Esophagus squamous epithelium (tissue), 5 donors: ENCODE measurements at places on chromosomes 5 and 9.

GRCh38 chr5:134111741-134112647 is 2.5 kb upstream of the TCF7 start:
- H3K36me3 ChIP-seq, result no peaks in the 10 kb centered on the region
- no peak overlapping the region for H3K27ac ChIP-seq
- no peak for DNase-seq

GRCh38 chr5:133277744-133278143 is 225.9 kb downstream of the HSPA4 start:
- H3K4me1 ChIP-seq, result no peaks in the 10 kb centered on the region
- H3K36me3 ChIP-seq, result no peaks in the 10 kb centered on the region
- no peak overlapping the region for H3K4me3 ChIP-seq
- DNase-seq, result no peak

DNA sequence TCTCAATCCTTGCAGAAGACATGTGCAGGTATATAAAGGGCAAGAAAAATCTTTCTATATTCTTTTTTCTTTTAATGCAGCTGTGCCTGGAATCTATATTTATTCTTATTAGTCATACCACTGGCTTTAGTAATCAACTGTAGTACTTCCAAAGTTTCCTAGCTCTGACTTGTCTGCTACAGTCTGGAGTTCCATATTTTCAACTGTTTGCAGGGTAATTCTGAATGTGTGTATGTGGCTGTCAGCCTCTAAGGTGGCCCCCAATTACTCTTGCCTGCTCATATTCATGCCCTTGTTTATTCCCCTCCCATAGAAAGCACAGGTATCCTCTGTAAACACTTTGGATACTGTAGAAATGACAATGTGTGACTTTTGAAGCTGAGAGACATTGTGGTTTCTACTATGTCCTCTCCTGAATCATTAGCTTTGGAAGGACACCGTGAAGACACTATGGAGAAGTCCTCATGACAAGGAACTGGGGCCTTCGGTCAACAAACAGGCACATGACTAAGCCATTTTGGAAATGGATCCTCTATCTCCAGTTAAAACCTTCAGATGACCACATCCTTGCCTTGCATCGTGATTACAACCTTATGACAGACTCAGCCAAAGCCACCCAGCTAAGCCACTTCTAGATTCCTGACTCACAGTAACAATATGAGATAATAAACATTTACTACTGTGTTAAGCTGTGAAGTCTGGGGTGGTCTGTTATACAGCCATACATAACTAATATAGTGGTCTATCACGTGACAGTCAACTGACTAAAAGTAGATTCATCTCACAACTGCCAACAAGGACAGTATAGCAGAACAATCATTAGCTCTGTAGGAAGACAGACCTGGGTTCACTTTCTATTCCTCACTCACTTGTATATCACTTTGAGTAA is 49.5 kb upstream of the SUSD1 start:
- H3K4me1 ChIP-seq, result peaks cover 21% of the 10 kb centered on the region
- H3K36me3 ChIP-seq, result peaks cover 3% of the 10 kb centered on the region
- no peak for DNase-seq
- H3K4me3 ChIP-seq, result no peak overlapping the region
- H3K27me3 ChIP-seq, result no peaks in the 10 kb centered on the region

GRCh38 chr5:74866596-74867162 is 492 bp upstream of the FAM169A start:
- no peaks in the 10 kb centered on the region for H3K27me3 ChIP-seq

DNA sequence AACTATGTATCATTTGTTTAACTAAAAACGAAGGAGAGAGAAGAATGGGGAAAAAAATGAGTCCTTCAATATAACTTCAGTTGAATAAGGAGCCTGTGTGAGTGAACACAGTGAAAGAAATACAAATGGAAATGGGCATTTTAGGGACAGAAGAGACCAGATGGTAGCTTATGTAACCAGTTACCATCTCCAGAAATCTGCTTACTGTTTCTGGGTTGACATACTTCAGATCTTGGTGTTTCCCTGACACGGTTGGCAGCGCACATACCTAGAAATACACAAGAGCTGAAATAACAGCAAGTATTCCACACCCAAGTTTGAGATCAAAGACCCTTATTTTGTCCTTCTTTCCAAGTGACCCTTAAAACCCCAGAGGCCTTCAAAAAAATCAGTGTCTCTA is 14.9 kb upstream of the GFRA3 start:
- DNase-seq, result no peak
- no peaks in the 10 kb centered on the region for H3K27me3 ChIP-seq

GRCh38 chr5:110115503-110115902 is 425.8 kb downstream of the MAN2A1 start:
- H3K4me3 ChIP-seq, result no peak overlapping the region
- H3K36me3 ChIP-seq, result no peaks in the 10 kb centered on the region

- no peaks in the 10 kb centered on the region for H3K36me3 ChIP-seq
- H3K4me1 ChIP-seq, result no peaks in the 10 kb centered on the region
- DNase-seq, result no peak
- no peaks in the 10 kb centered on the region for H3K27me3 ChIP-seq
- no peak overlapping the region for H3K27ac ChIP-seq
Observed at GRCh38 chr5:39892708-39893107, 467.9 kb upstream of the DAB2 start.

GRCh38 chr9:88280816-88281382 is 107.3 kb upstream of the SPIN1 start:
- H3K4me1 ChIP-seq, result no peaks in the 10 kb centered on the region
- DNase-seq, result no peak
- no peak overlapping the region for H3K27ac ChIP-seq
- H3K36me3 ChIP-seq, result no peaks in the 10 kb centered on the region
- H3K27me3 ChIP-seq, result peaks cover 4% of the 10 kb centered on the region
